ENCODE measurements at places on chromosomes 12 and 14. TPM values are rescaled to one million over a fixed set of nuclear protein-coding genes. Genes with fewer than 3 reads are reported as not detected.
A peak's percentile ranks its signal among the peaks of the same experiment; 100 is the strongest.

AQP6 gene
- polyA plus RNA-seq: not detected

OVCH1 gene
- polyA plus RNA-seq: not detected

DPF3 gene
- 1.5 TPM for polyA plus RNA-seq

ALG10B gene
- polyA plus RNA-seq: 1.1 TPM

PTPRO gene
- polyA plus RNA-seq: not detected

MIP gene
- polyA plus RNA-seq: not detected

CLEC9A gene
- polyA plus RNA-seq: 0.99 TPM

MDGA2 gene
- not detected for polyA plus RNA-seq

DNA sequence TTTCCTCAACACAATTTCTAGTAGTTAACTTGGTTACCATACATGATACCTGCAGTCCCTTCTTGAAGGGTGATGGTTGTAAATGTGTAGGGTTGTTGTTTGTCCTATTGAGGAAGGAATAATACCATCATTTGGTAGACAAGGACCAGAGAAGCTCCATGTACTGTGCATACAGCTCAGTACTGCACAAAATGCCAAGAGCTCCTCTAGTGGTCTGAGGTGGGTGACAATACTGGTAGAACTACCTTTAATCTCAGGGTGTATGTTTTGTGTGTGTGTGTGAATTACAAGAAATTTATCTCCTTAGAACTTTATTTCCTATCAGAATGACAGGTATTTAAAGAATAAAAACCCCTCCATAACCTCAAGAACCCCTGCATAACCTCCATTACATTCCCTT is 575.3 kb downstream of the TMTC2 start:
- no peak for DNase-seq
- no peak overlapping the region for H3K27ac ChIP-seq
- no peak overlapping the region for H3K4me3 ChIP-seq
- H3K4me1 ChIP-seq: no peaks in the 10 kb centered on the region

GRCh38 chr12:110600254-110600653 is 13.7 kb upstream of the TCTN1 start:
- no peaks in the 10 kb centered on the region for H3K27me3 ChIP-seq
- DNase-seq: peak; percentile 35
- no peaks in the 10 kb centered on the region for H3K36me3 ChIP-seq

DNA sequence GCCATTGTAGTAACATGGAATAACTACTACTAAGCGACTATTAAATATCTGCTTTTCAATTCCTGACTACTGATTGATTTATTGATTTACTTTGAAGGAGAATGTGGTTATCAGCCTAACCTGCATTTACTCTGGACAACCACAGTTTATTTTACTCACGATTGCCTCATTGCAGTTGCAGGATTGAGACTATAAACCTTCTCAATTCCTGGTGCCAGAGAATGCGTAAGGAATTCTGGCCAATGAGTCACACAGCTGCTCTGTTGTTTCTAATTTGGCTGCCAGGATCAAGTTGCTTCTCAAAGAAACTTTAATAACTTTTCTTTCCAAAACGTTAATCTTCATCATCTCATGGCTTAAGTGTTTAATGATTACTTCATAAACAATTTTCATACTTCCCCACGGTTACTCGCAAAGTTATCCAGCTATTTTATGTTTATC is 13.1 kb upstream of the TMTC1 start:
- no peak overlapping the region for H3K4me3 ChIP-seq
- no peaks in the 10 kb centered on the region for H3K27me3 ChIP-seq
- no peaks in the 10 kb centered on the region for H3K36me3 ChIP-seq
- H3K27ac ChIP-seq: no peak overlapping the region
- H3K4me1 ChIP-seq: no peaks in the 10 kb centered on the region

GRCh38 chr14:61512026-61512834 is 183.1 kb upstream of the HIF1A start:
- peaks cover 91% of the 10 kb centered on the region for H3K4me1 ChIP-seq
- peaks cover 10% of the 10 kb centered on the region for H3K27me3 ChIP-seq
- H3K36me3 ChIP-seq: peaks cover 14% of the 10 kb centered on the region
- no peak overlapping the region for H3K4me3 ChIP-seq
- no peak for DNase-seq

DNA sequence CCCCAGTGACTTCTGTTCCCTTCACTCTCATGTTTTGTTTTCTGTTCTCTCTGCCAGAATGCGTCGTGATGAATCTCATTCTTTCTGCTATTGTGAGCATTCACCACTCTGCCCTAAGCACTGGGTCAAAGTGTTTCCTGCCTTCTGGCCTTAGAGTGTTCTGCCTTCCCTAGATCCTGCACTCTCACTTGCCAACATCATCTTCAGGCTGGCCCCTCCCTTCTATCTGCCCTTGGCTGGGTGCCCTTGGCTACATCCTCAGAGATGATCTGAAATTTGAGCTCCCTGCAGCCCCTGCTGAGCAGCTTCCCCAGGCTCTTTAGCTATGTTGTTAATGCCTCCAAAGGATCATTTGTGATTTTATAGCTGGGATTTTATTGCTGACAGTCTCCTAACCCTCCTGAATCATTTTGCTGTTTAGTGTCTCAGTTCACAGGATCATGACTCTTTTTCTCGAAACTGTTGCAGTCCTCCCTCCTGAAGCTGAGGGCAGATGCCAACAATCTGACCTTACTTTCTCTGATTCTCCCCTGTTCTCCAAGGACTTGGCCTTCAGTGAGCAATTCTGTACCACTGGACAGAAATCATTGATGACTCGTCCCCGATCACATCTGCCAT is 4.5 kb downstream of the DHRS2 start:
- H3K4me3 ChIP-seq: no peak overlapping the region
- no peak overlapping the region for H3K27ac ChIP-seq
- no peaks in the 10 kb centered on the region for H3K4me1 ChIP-seq
- no peaks in the 10 kb centered on the region for H3K27me3 ChIP-seq
- no peaks in the 10 kb centered on the region for H3K36me3 ChIP-seq

- no peak overlapping the region for H3K4me3 ChIP-seq
- no peak overlapping the region for H3K27ac ChIP-seq
- no peaks in the 10 kb centered on the region for H3K4me1 ChIP-seq
- no peak for DNase-seq
- H3K36me3 ChIP-seq: no peaks in the 10 kb centered on the region
Measured at GRCh38 chr12:234019-234418, 20.1 kb upstream of the SLC6A12 start.

GRCh38 chr12:27653661-27654060 is 42.6 kb upstream of the REP15 start:
- DNase-seq: no peak
- no peaks in the 10 kb centered on the region for H3K27me3 ChIP-seq
- no peaks in the 10 kb centered on the region for H3K36me3 ChIP-seq
- no peak overlapping the region for H3K4me3 ChIP-seq
- peaks cover 6% of the 10 kb centered on the region for H3K4me1 ChIP-seq

GRCh38 chr12:118436986-118437385 is 60.6 kb downstream of the SUDS3 start:
- no peak overlapping the region for H3K27ac ChIP-seq

DNA sequence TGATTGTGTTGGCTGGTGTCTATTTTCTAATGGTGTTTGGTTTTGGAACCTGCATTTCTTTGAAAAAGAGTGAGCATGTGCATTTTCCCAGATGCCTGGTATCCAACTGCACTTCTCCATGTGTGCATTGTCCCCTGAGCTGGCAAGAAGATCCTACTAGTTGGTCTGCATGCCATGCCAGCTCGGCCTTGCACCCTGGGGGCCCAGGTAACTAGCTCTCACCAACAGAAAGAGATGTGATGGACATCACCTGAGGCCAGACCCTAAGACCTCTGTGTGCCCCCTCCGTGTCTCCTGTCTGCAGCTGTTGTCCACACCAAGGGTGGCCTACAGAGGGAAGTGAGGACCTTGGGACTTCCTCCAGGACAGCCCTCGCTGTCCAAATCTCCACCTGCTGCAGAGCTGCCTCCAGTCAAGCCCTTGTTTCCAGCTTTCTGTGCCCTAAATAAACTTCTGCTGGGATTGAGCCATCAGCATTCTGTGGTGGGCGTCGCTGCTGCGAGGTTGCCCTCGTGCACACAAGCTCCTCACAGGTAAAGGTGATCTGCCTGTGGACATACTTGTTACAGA is 30.1 kb upstream of the GPR132 start:
- H3K36me3 ChIP-seq: no peaks in the 10 kb centered on the region
- H3K4me1 ChIP-seq: peaks cover 13% of the 10 kb centered on the region
- H3K4me3 ChIP-seq: peak overlapping the region; percentile 48
